ENCODE measurements at places on chromosomes 2 and 18.

- no peak for DNase-seq
Measured at GRCh38 chr18:55119016-55119415, 159.8 kb upstream of the CCDC68 start.

GRCh38 chr18:44668270-44668975, 12.3 kb upstream of the SETBP1 start:
- no peak for DNase-seq

- no peak for DNase-seq
Measured at GRCh38 chr18:8658858-8659485, 46.4 kb upstream of the MTCL1 start.

- no peak for DNase-seq
Measured at GRCh38 chr2:18161681-18162080, 283.2 kb downstream of the KCNS3 start.

- DNase-seq = no peak
Measured at GRCh38 chr18:22734105-22734661, 198.9 kb upstream of the RBBP8 start.

DNA sequence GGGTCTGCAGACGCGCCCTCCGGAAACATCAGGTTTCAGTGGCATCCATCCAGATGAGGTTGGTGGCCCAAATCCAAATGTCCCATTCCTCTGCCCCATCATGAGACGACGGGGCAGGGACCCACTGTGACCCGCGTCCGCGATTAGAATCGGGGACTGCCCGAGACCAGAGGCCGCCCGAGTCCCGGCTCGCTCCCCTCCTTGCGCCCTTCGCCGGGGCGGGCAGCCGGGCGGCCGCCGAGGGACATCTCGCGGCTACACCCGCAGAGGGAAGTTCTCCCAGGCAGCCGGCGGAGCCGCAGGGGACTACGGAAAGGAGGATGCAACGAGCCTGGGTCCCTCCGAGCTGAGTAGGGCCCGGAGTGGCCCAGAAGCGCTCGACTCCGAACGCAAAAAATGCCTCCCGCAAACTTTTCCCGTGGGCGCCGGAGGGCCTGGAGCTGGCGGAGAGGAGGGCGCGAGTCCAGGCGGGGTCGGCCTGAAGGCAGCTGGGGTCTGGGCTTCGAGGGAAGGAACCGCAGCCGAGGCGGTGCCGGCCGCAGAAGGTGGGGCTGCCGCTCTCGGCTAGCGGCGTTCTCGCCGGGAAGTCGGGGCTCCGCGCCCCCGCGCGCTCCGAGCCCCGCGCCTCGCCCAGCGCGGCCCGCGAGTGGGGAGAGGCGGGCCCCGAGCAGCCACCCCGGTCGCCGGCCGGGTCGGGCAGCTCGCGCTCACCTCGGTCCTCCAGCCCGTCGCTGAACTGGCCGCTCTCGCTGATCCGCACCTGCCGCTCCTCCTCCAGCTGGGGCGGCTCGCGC, 580 bp downstream of the TMEM163 start:
- DNase-seq = peak; percentile 34

GRCh38 chr18:58464104-58464625, 164.7 kb downstream of the ALPK2 start:
- no peak for DNase-seq

DNA sequence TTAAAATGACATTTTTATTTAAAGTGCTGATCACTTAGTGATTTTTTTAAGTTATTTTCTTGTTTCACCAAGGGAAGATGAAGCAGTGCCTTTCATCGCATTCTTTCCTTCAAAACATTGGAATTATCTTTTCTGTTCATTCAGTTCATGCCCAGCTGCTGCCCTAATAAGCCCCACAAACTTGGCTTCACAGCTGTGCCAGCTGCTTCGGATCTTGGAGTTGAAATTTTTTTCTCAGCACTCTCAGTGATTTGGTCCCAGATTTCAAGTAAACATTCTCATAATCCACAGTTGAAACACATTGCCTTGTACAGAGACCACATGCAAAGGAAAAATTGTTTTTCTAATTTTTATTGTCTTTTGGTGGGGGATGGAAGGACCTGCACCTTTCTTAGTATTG, 353.3 kb upstream of the LRP1B start:
- DNase-seq = no peak

GRCh38 chr2:23522726-23523372, 137.9 kb downstream of the KLHL29 start:
- DNase-seq = no peak

GRCh38 chr2:95329891-95330793, 33.0 kb downstream of the KCNIP3 start:
- DNase-seq = no peak

DNA sequence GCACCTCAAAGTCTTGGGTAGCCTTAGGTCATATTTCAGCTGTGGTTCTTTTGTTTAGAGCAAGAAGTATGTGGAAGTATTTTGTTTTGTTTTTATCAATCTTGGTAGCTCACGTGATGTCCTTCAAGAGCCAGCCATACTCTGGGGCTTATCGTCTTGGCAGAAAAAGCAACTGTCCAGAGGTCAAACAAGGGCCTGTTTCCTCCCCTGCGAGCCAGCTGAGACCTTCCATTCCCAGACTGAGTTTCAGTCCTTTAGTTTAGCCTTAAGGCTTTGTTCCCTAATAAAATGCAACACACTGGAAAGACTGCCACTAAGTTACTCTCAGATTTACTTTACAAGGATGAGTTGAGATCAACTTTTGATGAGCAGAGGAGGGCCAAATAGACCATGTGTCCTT, 63.5 kb downstream of the TXNL1 start:
- no peak for DNase-seq

- peak; percentile 62 for DNase-seq
Measured at GRCh38 chr18:23992089-23992940, 22.2 kb upstream of the TTC39C start.

DNA sequence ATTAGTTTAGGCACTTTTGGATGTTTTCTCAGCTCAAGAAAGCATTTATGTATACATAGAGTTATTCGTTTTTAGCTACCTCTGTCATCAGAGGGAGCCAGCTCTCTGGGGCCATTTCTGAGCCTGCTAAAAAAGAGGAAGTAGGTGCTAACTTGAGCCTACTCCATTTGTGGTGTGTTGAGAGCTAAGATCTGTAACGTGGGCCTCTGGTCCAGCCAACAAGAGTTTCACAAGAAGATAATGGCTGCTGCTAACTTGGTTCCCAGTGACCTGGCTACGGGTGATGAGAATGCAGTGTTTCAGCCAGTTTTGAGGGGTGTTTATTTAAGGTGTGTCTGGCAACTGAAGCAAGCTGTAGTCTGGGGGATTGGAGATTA, 182.5 kb downstream of the PRKCE start:
- DNase-seq = no peak

- no peak for DNase-seq
Measured at GRCh38 chr18:22739789-22740188, 193.3 kb upstream of the RBBP8 start.

DNA sequence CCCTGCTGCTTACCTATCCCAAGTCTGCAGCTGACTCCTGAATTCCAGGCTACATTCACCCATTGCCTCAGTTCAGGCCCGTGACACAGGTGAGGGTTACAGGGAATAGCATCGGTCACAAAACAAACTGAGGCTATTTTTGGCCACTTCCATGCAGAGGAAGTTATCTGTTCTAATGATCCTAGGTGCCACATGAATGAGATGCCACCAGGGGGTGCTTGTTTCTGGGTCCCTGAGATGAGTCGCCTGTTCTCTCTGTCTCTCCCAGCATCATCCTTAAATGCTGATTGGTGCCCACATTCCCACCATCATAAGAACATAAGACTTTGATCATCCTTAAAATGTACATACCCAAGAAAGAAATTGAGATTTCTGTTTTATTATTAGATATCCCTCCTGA, 119.0 kb upstream of the CELF4 start:
- no peak for DNase-seq

GRCh38 chr2:4140281-4140970, 437.1 kb downstream of the DCDC2C start:
- no peak for DNase-seq

GRCh38 chr18:7452331-7452730, 114.8 kb upstream of the PTPRM start:
- DNase-seq = no peak

- no peak for DNase-seq
Measured at GRCh38 chr2:200786423-200786822, 25.3 kb upstream of the BZW1 start.

- peak; percentile 79 for DNase-seq
Measured at GRCh38 chr2:189300916-189301315, 121.4 kb upstream of the COL5A2 start.

DNA sequence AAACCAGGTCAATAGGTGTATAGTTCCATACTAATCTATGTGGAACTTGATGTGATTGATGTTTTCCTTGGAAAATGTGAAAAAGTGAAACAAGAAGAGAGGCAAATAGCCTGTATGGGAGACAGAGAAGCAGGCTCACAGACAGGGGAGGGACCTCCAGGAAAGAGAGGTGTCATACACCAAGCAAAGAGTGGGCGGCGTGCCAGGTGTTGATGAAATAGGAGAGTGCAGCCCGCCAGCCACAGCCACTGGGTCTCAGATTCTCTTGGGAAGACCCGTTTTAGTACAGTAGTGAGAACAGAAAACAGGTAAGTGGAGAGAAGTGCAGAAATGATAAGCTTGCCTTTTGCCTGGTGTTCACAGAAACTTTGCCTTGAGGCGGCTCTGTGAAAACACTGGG, 301.9 kb downstream of the ZNF407 start:
- no peak for DNase-seq

- DNase-seq = no peak
Measured at GRCh38 chr2:107322416-107322815, 436.4 kb upstream of the ST6GAL2 start.

- DNase-seq = no peak
Measured at GRCh38 chr2:72778410-72778809, 47.4 kb downstream of the EXOC6B start.

- DNase-seq = peak; percentile 98
Measured at GRCh38 chr2:28870146-28870891, at the start of gene TRMT61B. TSS of gene TRMT61B (minus strand) at chr2:28870309. CDS start at chr2:28870277, 32 bp downstream.

DNA sequence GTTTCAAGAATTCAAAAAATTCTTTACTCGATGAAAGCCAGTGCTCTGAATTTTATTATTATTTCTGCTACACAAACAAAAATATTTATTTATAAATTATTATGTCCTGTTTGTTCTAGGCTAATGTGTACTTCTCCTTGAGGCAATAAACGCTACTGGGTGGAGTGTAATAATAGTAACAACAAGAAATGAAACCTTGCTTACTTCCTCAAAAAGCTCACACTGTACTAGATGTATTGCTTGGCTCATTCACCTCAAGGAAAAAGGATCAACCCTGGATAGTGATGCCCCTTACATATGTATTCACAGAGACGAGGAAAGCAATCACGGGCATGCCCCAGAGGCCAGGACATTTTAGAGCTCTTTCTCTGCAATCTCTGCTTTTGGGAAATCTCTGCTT, 685.6 kb upstream of the NXPH2 start:
- no peak for DNase-seq

DNA sequence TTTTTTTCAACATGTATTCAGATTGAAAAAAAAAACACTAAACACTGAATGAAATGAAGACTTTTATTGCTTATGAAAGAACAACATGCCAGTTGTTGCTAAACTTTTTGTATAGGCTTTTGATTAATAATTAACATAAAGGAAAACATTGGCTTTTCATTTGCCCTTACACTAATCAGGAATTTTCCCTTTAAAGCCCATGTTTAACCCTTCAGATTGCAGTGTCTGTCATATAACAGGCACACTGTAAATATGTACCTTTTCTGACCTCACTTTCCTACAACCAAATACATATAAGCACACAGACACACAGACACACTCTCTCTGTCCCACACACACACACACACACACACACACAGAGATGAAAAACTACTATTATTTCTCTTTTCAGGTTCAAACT, 84.4 kb downstream of the MAP2 start:
- DNase-seq = no peak

- DNase-seq = no peak
Measured at GRCh38 chr2:112087346-112088020, 32.4 kb downstream of the TMEM87B start.

- DNase-seq = no peak
Measured at GRCh38 chr2:74845991-74846390, 12.1 kb downstream of the HK2 start.

GRCh38 chr2:28665041-28665704, 86.5 kb upstream of the PPP1CB start:
- DNase-seq = no peak

DNA sequence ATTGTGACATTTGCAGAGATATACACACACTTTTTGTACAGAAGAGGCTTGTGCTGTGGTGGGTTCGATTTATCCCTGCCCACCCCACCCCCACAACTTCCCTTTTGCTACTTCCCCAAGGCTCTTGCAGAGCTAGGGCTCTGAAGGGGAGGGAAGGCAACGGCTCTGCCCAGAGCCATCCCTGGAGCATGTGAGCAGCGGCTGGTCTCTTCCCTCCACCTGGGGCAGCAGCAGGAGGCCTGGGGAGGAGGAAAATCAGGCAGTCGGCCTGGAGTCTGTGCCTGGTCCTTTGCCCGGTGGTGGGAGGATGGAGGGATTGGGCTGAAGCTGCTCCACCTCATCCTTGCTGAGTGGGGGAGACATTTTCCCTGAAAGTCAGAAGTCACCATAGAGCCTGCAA, 40.0 kb downstream of the STEAP3 start:
- no peak for DNase-seq

Measured in activated naive CD4-positive, alpha-beta T cell treated with anti-CD3 and anti-CD28 coated beads, Interleukin-2, amount 10 ng/mL, durations not matched to agents 7 days and 5 days (primary cell).